ENCODE measurements at places on chromosomes 4 and X.

- no peak for DNase-seq
Measured at GRCh38 chrX:29237972-29238371, 650.7 kb downstream of the IL1RAPL1 start.

GRCh38 chr4:24930151-24930550, 17.3 kb upstream of the CCDC149 start:
- no peak for DNase-seq

GRCh38 chr4:118033148-118034052, 886 bp upstream of the NDST3 start:
- no peak for DNase-seq

GRCh38 chr4:182491719-182492118, 248.5 kb downstream of the TENM3 start:
- no peak for DNase-seq

DNA sequence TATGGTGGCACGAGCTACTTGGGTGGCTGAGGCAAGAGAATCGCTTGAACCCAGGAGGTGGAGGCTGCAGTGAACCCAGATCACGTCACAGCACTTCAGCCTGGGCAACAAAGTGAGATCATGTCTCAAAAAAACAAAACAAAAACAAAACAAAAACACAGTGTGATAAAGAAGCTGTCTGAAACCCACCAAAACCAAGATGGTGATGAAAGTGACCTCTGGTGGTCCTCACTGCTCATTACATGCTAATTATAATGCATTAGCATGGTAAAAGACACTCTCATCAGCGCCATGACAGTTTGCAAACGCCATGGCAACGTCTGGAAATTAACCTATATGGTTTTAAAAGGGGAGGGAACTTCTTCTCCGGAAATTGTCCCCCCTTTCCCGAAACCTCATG, 29.4 kb upstream of the OPHN1 start:
- no peak for DNase-seq

GRCh38 chr4:112057470-112057869, 87.8 kb upstream of the FAM241A start:
- DNase-seq, result no peak

GRCh38 chrX:119455264-119455663, 13.0 kb upstream of the SLC25A5 start:
- DNase-seq, result no peak

DNA sequence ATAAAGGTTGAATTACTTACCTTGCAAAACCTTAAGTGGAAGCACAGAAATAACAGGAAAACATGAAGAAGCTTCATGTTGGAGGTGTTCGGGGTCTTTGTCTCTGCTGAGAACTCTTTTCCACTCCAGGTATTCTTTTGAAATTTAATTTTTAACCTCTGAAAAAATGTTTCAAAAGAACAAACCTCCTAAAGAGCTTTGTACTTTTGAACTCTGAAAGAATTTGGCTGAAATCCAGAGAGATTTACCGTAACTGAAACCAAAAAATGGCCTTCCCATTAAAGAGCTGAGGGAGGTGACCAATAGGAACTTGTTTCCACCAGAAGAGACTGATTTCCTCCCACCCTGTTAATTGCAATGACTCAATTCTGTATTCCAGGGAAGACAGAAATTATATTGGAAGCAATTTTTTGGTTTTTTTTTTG, at the start of gene CFI:
CFI (minus strand) TSS at position 105 of the 425 bp plus-strand sequence; CDS start at position 77, 28 bp downstream.
- DNase-seq, result no peak

DNA sequence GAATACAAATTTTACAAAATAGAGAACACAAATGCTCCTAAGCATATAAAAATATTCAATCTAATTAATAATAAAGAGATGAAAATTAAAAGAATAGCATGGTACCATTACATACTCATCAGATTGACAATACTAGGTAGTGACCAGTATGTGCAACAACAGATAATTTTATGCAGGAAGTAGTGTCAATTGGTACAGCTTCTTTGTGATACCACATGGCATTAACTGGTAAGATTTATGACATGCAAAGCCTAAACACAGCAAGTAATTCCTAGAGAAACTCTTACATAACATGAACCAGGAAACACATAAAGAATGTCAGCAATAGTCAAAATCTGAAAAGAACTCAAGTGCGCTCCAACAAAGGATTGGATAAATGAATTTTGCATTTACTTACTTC, 26.3 kb downstream of the CXCL2 start:
- no peak for DNase-seq

- no peak for DNase-seq
Measured at GRCh38 chr4:42654631-42655268, 2.2 kb downstream of the ATP8A1 start.

DNA sequence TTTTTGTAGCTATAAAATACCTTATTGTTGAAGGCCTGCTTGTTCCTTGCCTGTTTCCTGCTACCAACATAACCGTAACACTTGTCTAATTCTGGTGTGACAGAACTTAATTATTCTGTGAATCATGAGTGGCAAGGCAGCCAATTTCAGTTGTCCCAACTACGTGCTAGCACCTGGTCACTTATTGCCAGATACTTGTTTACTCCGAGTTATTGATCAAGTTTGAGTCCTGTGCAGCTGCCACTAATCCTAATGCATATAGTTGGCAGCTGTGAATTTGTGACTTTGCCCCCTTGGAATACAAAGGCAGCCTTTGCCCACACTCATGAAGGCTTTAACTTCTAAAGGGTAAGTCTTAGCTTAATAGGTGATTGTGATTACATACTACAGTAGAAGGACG, 7.8 kb upstream of the RNF128 start:
- no peak for DNase-seq

GRCh38 chrX:41457613-41458192, 10.6 kb downstream of the NYX start:
- no peak for DNase-seq

DNA sequence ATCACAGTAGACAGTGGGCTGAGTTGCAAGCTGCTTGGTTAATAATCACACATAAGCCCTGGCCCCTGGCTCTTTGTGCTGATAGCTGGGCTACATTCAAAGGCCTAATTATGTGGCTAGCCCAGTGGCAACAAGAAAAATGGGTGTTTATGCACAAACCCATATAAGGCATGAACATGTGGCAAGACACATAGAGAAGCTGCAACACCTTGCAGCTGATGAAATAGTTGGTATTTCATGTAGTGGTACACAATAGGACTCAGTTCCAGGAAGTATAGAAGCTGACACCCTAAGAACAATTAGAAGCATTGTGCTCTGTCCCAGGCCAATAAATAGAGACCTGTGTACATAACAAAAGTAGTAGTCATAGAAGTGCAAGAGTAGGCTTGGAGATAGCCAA, 14.6 kb upstream of the ZNF630 start:
- no peak for DNase-seq

DNA sequence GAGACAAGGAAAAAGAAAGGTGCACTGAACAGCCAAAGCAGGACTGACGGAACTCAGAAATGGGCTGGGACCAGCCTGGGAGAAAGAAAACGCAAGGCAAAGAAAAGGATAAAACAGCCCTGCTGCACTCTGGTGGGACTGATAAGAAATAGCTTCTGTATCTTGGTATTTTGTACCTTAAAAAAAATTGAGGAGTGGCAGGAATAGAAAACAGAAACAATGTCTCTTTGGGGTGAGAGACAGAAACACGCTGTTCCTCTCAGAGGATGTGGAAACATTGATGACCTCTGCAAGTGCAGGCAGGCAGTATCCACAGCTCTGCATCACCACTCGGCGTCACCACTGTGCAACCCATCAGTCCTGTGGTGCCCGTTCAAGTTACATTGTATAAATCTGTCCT, 152.5 kb upstream of the SPRY1 start:
- DNase-seq, result no peak

DNA sequence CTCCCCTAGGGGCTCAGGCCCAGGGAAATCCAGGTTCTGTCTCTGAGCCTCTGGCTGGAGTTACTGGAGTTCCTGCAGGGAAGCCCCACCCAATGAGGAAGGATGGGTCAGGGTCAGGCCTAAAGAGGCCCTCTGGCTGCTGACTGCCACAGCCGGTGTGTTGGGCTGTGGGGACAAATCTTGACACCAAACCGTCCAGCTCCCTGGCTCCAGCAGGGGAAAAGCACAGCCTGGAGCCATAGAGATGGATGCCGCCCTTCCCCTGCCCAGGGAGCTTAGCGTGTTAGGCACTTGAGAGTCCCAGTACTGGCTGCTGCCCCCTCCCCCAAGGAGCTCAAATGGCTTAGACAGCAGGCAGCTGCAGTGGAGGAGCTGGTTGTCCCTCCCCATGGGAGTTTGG, 321.3 kb upstream of the LCORL start:
- no peak for DNase-seq

- DNase-seq, result no peak
Measured at GRCh38 chr4:86848732-86849619, at the start of gene SLC10A6. Gene SLC10A6 (minus strand): TSS chr4:86849384. CDS start chr4:86849115, 269 bp downstream.

GRCh38 chr4:100716416-100716815, 198.6 kb upstream of the EMCN start:
- no peak for DNase-seq

DNA sequence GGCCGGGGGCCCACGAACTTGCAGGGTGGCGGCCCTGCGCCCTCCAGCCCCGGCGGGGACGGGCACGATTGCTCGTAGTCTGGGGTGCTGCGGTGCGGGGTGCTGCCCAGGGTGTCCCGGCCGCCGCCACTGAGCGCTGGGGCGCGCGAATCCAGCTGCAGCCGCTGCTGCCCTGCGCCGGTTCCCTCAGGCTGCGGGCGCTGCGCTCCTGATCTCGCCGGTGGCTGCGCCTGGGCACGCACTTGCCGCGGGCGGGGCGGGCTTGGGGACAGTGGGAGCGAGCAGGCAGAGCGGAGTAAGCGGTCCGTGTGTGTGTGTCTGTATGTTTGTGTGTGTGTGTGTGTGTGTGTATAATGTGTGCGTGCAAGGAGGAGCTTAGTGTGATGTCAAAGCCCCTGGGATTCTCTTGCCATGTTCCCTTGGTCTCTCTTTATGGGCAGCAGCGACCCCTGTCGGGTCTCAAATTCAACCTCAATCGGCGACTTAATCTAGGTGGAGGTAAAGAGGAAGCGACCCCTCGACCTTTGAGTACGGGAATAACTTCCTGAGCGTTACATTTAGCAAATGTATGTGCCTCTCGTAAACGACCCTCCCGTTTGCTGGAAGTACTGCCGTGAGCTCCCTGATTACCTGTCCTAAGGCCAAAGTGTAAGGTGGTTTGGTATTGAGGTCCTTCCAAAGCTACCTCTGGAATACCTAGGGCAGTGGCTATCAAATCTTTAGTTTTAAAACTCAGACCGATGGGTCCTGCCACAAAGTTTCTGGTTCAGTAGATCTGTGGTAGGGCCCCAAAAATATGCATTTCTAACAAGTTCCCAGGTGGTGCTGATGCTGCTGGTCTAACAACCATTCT, at the start of gene RNF150:
RNF150 (minus strand) TSS at position 324 of the 853 bp plus-strand sequence.
- no peak for DNase-seq

DNA sequence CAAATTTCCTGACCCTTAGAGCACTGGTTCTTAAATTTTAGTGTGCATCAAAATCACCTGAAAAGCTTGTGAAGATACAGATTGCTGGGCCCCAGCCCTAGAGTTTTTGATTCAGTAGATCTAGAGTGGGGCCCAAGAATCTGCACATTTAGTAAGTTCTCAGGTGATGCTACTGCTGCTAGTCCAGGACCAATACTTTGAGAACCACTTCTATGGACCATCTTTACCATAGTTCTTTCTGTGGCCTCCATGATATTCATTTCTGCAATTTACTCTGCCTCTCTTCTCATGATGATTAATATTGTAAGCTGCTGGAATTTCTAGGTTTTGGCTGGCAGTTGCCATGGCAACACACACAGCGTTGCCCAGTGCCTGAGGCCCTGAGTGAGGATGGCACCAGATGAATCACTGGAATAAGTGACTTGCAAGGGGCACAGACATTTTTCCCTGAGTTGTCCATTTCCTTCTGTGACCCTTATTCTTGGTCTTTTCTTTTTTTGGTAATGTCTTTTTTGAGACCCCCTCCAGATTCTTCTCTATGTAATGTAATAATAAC, 83.6 kb downstream of the PPP1R2C start:
- DNase-seq, result no peak

DNA sequence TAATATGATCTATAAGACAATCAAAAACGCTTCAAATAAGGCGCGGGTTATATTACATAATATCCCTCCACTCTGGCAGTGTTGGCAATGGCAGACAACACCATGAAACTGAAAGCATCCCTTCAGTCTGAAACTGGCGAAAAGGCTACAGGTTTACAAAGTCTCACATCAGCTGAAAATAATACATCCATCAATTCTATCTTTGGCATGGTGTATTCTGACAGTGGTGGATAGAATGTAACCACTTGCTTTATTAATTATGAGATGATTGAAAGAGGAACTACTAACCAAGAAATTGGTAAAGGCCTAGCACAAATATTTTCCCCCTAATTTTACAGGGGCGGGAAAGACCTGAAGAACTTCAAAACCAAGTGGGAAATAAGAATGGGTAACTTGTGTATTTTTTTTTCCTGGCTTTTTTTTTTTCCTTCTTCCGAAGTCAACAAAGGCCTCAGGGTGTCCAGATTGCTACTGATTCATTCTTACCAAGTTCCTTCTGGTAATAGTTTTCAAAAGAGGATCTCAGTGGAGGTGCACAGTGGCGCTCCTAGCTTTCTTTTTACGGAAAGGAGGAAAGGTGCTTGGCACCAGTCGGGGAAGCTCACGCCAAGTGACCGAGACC, 728 bp downstream of the UBA6 start:
- DNase-seq, result no peak

GRCh38 chrX:47807548-47807947, 29.2 kb upstream of the ZNF81 start:
- no peak for DNase-seq

DNA sequence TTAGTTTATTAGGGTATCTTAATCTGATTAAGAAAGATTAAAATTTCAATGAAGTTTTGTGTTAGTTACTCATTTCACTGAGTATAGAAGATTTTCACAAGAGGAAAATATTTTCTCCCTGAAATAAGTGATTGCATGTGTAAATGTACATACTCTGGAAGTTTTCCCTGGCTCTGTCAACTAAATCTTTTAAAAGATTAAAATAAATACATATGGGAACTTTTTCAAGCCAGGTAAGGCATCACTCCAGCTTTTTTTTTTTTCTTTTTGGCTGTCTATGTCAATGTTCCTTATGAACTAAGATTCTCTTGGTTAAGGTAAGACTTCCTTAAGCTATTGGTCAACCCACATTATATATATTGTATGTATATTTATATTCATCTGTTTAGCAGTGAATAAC, 117.6 kb downstream of the CBR4 start:
- no peak for DNase-seq

DNA sequence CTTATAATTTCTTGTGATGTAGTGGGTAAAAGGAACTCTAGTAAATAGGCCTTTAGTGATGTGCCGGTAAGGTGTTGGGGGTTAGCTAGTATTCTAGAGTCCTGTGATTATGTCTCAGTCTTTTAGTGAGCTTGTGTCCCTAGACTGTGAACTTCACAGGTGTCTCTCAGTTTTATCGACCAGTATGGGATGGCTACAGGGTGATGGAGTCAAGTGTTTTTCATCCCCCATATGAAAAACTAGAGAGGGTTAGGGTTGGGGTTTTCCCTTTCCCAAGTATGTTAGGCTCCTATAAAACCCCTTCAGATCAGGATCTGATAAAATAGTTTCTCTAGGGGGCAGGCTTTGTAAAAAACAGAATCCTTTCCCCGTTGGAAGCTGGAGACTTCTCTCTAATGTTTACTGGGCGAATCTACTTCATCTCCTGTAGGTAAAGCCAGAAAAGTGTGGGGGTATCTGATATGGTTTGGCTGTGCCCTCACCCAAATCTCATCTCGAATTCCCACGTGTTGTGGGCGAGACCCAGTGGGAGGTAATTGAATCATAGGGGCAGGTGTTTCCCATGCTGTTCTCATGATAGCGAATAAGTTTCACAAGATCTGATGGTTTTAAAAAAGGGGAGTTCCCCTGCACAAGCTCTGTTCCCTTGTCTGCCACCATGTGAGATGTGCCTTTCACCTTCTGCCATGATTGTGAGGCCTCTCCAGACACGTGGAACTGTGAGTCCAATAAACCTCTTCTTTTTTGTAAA, 120.8 kb downstream of the DTHD1 start:
- DNase-seq, result no peak
